ENCODE measurements at places on chromosomes 6 and 20. TPM values are rescaled to one million over a fixed set of nuclear protein-coding genes. Genes with fewer than 3 reads are reported as not detected.
A peak's percentile ranks its signal among the peaks of the same experiment; 100 is the strongest.

The TFAP2D gene
- not detected for total RNA-seq

The EXOC2 gene
- 22.1 TPM for total RNA-seq

The BPIFB4 gene
- not detected for total RNA-seq

The SLC16A10 gene
- 10.6 TPM for total RNA-seq

The RAMACL gene
- total RNA-seq = not detected

The HMGCLL1 gene
- not detected for total RNA-seq

The RALGAPB gene
- 19.6 TPM for total RNA-seq

The TRIM31 gene
- total RNA-seq = 0.18 TPM

The MED23 gene
- 19.4 TPM for total RNA-seq

The GMPR gene
- total RNA-seq = 1.1 TPM

The ZC2HC1B gene
- 0.36 TPM for total RNA-seq

- DNase-seq = no peak
Measured at GRCh38 chr20:3129094-3129493, 30.6 kb downstream of the FASTKD5 start.

DNA sequence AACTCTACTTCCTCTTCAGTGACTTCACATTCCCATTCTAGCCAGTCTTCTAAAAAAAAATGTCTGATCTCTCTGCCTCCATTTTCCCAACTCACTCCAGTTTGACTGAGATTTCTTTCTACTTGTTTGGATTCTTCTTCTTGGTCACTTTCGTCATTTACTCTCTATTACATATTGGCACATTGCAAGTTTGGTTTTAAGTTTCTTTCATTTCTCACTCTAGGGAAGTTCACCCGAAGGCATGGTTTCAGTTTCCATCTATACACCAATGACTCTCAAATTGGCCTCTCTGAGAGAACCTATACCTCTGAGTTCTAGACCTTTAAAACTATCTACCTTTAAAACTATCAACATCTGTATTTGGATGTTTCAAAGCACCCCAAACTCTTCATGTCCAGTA, 51.3 kb downstream of the CD109 start:
- DNase-seq = peak; percentile 51

- no peak for DNase-seq
Measured at GRCh38 chr6:117829594-117830319, 77.3 kb upstream of the SLC35F1 start.

DNA sequence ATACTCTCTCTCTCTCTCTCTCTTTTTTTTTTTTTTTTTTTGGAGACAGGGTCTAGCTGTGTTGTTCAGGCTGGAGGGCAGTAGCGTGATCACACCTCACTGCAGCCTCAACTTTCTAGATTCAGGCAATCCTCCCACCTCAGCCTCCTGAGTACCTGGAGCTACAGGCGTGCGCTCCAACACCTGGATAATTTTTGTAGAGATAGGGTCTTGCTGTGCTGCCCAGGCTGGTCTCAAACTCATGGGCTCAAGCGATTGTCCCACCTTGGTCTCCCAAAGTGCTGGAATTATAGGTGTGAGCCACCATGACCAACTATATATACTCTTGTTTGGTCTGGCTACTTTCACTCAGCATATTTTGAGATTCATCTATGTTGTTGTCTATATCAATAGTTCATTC, 154.9 kb downstream of the ZFAND3 start:
- no peak for DNase-seq

- DNase-seq = no peak
Measured at GRCh38 chr6:117513778-117514365, 31.4 kb downstream of the DCBLD1 start.

DNA sequence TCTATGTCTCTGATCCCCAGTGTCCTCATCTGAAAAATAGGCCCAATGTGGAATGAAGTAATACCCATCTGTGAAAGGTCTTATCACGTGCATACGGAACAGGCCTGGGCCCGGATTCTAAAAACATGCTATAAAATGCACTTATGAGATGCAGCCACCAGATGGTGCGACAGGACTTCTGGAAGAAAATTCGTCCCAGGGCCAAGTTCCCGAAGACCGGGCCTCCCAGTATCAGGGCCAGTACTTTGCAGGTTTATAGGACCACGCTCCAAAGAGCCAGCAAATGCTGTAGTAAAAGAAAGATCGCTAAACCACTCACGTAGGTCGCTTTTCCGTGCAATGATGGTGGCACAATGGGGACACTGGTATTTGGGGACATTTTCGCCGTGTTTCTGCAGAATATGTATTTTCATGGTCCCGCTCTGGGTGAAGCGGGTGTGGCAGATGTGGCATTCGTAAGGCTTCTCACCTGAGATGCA, 10.6 kb downstream of the CTCFL start:
- no peak for DNase-seq

DNA sequence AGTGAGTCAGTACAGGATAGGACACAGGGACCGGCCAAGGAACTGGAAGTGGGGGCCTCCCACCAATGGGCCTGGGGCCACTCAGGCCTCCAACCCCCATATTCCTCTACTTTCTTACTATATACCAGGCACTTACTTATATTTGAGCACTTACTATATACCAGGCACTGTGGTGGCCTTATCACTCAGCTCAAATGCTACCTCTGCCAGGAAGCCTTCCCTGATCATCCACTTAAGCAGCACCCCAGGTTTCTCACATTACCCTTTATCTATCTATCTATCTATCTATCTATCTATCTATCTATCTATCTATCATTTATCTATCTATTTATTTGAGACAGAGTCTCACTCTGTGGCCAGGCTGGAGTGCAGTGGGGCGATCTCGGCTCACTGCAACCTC, 12.3 kb upstream of the UBE2V1 start:
- no peak for DNase-seq

DNA sequence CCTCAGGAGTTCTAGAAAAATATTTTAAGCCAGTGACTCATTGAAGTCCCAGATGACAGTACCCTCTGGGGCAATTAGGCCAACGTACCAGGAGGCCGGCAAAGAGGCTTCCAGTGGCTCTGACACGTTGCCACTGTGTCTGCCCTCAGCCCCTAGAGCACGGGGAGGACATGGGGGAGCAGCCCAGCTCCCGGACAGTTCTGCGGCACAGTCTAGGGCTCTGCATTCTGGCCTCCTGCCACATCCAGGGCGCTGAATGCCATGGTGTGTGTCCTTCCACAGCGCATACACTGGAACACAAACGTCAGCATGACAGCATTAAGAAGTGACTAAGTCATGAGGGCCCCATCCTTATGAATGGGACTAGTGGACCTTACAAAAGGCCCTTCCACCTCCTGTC, 156.2 kb downstream of the RNASET2 start:
- DNase-seq = no peak

GRCh38 chr6:36197739-36198221, 1.2 kb downstream of the BRPF3 start:
- no peak for DNase-seq

DNA sequence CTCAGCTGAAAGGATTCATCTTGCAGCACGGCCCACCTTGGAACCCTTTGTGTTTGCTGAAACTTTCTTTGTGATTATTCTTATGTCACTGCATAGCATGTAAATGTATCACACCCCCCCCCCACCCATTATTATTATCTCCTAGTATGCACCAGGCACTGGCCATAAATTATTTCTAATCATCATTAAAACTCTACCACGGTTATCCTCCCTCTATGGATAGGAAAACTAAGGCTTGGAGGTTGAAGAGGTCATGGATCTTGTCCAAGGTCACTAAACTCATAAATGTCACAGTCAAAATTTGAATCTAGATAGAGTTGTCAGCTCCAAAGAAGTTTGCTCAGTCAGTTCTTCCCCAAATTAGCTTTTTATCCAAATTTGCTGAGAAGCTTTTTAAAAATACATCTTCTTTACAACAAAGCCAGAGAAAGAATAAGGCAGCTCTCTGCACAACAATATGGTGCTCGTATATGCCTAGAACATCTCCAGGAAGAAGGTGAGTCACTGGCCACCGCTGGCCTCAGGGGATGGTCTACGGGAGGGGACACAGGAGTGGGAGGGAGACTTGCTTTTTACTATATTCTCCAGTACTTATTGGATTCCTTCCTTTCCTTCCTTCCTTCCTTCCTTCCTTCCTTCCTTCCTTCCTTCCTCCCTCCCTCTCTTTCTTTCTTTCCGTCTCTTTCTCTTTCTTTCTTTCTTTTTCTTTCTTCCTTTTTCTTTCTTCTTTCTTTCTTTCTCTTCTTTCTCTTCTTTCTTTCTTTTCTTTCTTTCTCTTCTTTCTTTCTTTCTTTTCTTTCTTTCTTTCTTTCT, 134.5 kb downstream of the VEGFA start:
- DNase-seq = no peak

DNA sequence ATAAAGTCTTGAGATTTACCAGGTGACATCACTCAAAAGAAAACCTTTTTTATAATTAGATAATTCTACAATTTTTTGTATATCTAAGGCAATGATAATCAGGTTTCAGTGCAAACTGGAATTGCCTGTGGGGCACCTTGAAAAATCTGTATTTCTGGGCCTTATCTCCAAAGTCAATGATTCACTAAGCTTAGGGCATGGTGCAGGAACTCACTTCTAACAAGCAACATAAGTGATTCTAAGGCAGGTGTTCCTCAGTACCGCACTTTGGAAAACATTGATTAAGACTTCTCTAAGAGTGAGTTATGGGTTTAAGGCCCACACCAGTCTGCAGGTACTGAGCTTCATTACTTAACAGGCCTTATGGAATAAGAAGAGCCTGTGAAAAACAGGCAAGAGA, 115.3 kb downstream of the COL12A1 start:
- DNase-seq = no peak

- no peak for DNase-seq
Measured at GRCh38 chr20:17171746-17172280, 55.0 kb upstream of the PCSK2 start.

GRCh38 chr6:63263444-63263843, 52.2 kb downstream of the FKBP1C start:
- DNase-seq = no peak

GRCh38 chr6:38302081-38302480, 337.6 kb downstream of the BTBD9 start:
- DNase-seq = no peak

DNA sequence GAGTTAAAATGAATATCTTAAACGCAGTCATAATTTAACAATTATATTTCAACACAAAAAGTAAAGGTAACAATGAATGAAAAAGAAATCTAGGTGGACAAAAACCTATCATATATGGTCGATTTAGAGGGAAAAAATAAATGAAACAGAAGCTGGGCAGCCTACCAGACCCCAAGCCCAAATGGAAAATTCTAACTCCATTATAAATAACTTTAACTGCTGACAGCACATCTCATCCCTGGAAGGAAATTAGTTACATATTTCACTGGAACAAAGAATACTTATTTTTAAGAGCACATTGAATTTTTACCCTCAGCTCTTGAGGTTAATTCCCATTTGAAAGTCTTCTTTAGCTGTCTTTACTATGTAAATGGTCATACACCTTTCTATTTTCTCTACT, 39.1 kb downstream of the COL12A1 start:
- DNase-seq = no peak

GRCh38 chr6:36729161-36729524, 31.5 kb downstream of the RAB44 start:
- no peak for DNase-seq

DNA sequence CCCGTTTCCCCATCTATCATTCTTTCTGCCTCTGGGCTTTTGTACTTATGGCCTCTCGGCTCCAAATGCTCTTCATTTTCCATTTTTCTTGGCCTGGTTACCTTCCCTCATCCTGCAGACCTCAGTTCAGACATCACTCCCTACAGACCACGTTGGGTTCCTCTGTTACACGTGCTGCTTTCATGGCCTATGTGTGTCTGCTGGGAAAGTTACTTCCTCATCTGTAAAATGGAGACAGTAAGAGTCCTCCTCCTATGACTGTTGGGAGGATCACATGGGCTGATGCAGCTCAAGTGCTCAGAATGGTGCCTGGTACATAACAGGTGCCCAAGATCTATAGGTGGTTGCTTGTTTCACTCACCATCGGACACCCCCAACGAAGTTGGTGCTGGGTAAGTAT, 13.5 kb downstream of the KCNK17 start:
- DNase-seq = no peak

- no peak for DNase-seq
Measured at GRCh38 chr6:168996356-168996625, 257.4 kb downstream of the THBS2 start.

DNA sequence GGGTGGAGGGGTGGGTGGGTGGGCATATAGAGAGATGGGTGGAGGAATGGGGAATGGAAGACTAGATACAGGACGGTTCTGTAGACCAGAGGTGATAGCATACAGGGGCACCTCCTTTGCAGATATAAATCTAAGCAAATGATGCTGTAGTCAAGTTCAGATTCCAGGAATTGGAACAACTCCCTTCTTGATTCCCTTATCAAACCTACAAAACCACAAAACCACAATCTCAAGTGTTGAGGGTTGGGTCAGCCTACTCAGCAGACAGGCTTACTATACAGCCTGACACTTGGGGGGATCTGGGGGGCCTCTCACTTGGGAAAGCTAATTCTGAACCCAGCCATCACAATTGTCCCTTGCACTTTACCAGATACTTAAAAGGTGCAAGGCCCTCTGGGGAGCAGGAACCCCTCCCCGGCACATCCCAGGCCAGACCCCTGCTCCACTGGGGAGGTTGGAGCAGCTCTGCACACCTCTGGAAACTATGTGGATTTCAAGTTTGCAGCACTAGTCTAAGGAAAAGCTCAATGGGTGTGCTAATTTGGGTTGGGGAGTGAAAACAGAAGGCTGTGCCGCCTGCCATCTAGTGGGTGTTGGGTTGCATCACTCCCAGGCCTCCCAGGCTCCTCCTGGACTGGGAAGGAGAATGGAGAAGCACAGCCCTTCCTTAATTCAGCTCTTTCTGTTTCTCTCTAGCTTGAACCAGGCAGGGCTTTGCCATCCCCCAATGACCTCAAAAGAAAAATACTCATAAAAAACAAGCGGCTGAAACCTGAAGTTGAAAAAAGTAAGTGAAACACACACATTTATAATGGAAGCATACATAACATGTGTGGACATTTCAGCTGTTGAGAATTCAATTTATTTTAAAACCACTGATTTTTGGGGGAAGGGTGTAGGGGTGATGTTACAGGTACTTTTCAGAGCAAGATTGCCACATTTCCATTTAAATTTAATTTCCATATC, 121.2 kb upstream of the LAMP5 start:
- DNase-seq = no peak

Measured in GM12878 (cell line).